ENCODE measurements at places on chromosomes 6 and 20.

- DNase-seq = no peak
Measured at GRCh38 chr20:20495729-20496503, 128.0 kb downstream of the INSM1 start.

DNA sequence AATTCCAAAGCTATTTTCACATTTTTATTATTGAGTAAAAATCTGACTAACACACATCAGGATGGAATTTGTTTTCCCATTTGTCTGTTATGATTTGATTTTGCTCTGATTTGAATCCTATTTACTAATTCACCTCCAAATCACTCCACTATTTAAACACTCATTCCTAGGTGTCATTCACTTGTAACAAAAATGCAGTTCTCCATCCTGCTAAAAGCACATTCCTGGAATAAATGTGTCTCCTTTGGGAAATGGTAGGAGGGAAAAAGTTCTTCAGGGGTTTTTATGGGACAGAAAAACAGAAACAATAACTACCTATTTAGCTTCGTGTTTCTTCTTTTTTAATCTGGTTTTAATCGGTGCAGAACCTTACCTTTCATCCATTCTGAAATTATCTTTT is 494.1 kb upstream of the CITED2 start:
- DNase-seq = no peak

DNA sequence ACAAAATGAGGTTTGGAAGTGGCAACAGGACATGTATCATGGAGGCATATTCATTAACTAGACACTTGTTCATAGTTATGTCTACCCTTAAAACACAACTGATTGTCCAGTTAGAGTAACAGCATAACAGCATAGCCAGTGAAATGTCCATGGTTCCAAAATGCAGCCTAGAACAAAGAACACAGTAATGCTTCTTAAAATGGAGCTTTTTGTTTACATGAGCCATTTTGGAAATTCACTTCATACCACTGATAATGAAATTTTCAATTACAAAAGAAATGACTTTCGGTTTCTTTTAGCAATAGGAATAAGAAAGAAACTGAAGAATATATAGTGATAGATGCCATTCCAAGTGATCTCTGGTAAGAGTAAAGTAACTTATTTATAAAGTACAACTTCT is 111.1 kb upstream of the DST start:
- no peak for DNase-seq

DNA sequence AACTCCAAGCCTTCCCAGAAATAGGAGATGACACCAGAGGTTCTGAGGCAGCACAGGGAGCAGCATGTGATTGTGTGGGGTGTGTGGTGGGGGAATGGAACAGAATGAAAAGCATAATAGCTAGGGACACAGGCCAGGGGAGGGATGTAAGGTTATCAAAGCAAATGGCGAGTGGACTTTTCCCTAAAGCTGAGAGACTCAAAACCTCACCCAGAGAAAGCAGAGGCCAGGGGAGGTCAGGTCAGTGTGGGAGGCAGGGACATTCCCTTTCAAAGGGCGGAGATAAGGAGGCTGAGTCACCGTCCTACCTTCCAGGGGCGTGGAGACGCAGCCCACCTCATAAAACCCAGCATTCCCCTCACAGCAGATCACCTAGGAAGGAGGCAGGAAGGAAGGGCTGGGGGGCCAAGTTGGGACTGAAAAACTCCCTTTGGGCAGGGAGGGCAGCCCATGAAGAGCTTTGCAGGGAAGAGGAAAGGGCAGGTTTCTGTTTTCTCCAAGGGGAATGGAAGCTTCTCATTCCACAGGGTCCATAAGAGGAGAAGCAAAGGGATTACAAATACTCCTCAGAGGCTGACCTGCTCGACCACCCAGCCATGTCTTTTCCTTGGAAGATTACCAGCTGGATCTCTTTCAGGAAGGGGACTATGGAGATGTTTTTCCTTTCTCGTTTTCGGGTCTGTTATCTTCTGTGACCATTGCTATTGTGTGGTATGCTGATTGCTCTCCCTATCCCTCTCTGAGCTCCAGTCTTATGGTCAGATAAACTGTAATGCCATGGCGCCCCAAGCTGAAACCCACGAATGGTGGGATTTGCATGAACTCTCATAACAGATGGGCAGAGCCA is 9.6 kb upstream of the LY6G5C start:
- DNase-seq = no peak

DNA sequence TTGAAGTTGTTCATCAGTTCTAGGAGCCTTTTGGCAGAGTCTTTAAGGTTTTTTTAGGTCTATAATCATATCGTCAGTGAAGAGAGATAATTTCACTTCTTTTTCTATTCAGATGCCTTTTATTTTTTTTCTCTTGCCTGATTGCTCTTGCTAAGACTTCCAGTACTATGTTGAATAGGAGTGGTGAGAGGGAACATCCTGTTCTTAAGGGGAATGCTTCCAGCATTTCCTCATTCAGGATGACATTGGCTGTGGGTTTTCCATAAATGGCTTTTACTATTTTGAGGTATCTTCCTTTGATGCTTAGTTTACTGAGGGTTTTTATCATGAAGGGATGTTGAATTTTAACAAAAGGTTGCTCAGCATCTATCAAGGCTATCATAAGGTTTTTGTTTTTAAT is 109.5 kb downstream of the CLVS2 start:
- no peak for DNase-seq
